BJ (cell line): ENCODE measurements at places on chromosomes 7 and 10.
A peak's percentile ranks its signal among the peaks of the same experiment; 100 is the strongest.

DNA sequence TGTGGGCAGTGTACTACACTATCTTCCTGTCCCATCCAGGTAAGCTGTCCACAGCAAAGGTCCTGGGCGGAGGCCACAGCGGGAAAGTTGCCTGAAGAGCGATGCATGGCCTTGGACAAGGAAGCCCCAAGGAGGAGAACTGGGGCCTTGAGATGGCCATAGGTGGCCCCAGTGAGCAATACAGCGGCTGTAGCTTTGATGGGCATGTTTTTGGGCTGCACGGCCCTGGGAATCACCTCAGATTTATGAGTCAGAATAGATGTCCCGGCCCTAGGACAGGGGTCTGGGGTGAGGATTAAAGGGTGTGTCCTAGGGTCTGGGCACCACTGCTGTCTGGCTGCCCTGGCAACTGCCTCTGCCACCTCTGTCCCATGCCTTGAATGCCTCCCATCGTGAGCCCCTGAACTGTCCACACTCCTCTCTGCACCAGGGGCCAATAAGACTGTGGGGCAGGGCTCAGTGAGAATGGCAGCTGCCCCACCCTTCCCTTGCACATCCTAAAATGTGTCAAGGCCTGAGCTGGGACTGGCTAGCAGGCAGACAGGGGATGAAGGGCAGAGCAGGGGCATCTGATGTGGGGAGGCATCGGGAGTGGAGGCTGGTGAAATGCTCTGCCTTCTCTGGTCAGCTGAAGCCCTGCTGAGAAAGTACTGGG, 9.4 kb upstream of the IRF5 start:
- DNase-seq = no peak

- no peak for DNase-seq
Measured at GRCh38 chr7:69700331-69700730, 102.1 kb downstream of the AUTS2 start.

- no peak for DNase-seq
Measured at GRCh38 chr10:73647875-73648651, 6.8 kb upstream of the MYOZ1 start.

- no peak for DNase-seq
Measured at GRCh38 chr10:132140167-132140925, 46.4 kb upstream of the DPYSL4 start.

DNA sequence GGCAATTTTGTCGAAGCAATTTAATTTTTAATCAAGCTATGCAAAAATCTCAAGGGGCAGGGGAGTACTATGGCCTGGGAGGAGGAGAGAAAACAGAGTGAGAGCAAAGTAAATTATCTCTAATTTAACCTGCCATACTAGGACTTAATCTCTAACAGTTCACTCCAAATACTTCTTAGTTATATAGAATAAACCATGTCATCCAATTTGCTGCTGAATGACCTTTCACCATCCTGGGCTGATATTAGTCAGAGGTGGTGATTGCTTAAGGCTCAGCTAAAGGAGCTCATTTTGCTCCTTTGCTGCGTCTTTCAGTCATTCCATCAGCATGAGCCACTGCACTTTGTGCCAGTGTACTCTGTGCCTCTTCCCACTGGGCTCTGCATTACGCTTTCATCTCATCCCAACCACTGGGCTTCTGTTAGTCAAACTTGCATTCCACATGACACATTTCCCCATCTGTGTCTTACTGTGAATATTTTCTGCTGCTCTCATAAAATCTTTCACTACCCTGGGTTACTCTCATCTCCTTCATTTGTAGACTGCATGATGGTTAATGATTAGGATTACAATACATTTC, 84.3 kb downstream of the CD36 start:
- DNase-seq = peak; percentile 95

GRCh38 chr7:122442929-122443328, 138.4 kb upstream of the FEZF1 start:
- DNase-seq = no peak

DNA sequence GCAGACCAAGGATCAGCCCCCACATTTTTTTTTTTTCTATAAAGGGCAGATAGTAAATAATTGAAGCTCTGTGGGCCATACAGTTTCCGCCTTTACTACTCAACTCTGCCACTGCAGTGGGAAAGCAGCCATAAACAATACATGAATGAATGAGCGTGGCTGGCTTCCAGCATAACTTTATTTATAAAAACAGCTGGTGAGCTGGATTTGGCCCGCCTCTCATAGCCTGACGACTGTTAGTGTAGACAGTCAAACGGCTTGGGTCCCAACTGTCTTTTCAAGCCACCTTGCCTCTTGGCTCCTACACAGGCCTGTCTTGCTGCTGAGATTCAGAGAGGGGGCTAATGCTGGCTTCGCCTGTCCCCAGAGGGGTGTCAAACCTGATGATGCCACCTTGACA, 169.8 kb upstream of the GPR26 start:
- DNase-seq = no peak
